ENCODE measurements at places on chromosomes 7 and 10. TPM values are rescaled to one million over a fixed set of nuclear protein-coding genes. Genes with fewer than 3 reads are reported as not detected.

The SYNPO2L gene
- polyA plus RNA-seq, result 0.73 TPM

The NYAP1 gene
- polyA plus RNA-seq, result not detected

The CUZD1 gene
- polyA plus RNA-seq, result 0.67 TPM

The SDHAF3 gene
- 99.0 TPM for polyA plus RNA-seq

The TMEM196 gene
- polyA plus RNA-seq, result not detected

The ADCYAP1R1 gene
- polyA plus RNA-seq, result not detected

The GIMAP2 gene
- 21.3 TPM for polyA plus RNA-seq

The NEUROG3 gene
- not detected for polyA plus RNA-seq

The STOX1 gene
- polyA plus RNA-seq, result 1.0 TPM

The VWA2 gene
- polyA plus RNA-seq, result not detected

The PTF1A gene
- polyA plus RNA-seq, result not detected

The ZMYND11 gene
- polyA plus RNA-seq, result 12.1 TPM

The MRLN gene
- polyA plus RNA-seq, result not detected

The HOGA1 gene
- not detected for polyA plus RNA-seq

The OR2A5 gene
- polyA plus RNA-seq, result not detected

The ADRB1 gene
- 0.39 TPM for polyA plus RNA-seq

The PLXNA4 gene
- polyA plus RNA-seq, result not detected

The CYP3A7 gene
- not detected for polyA plus RNA-seq

The PON1 gene
- polyA plus RNA-seq, result not detected

The PRLHR gene
- polyA plus RNA-seq, result not detected

The SLC16A12 gene
- not detected for polyA plus RNA-seq

The MLXIPL gene
- not detected for polyA plus RNA-seq

The CFAP69 gene
- 0.60 TPM for polyA plus RNA-seq

The FBXO24 gene
- 0.85 TPM for polyA plus RNA-seq

The GFRA1 gene
- 0.19 TPM for polyA plus RNA-seq

The RNLS gene
- polyA plus RNA-seq, result 6.1 TPM

The CYP2C19 gene
- not detected for polyA plus RNA-seq

The CYP3A4 gene
- not detected for polyA plus RNA-seq

The UPK3BL2 gene
- 6.9 TPM for polyA plus RNA-seq

The IMMP2L gene
- 22.3 TPM for polyA plus RNA-seq

The GLI3 gene
- not detected for polyA plus RNA-seq

The ACBD7 gene
- 0.22 TPM for polyA plus RNA-seq

The EBLN1 gene
- not detected for polyA plus RNA-seq

The MMD2 gene
- not detected for polyA plus RNA-seq

The PLPP4 gene
- not detected for polyA plus RNA-seq

The FKBP6 gene
- polyA plus RNA-seq, result not detected

Measured in GM12878 (cell line).